Urinary bladder (tissue), 4 donors: ENCODE measurements at places on chromosomes 3 and 15. TPM values are rescaled to one million over a fixed set of nuclear protein-coding genes. Genes with fewer than 3 reads are reported as not detected.

The OR5K2 gene
- not detected for total RNA-seq

The GHSR gene
- not detected for total RNA-seq

The ACSBG1 gene
- 1.1 TPM for total RNA-seq

The NOX5 gene
- 0.16 TPM for total RNA-seq

The SMAD6 gene
- 31.1 TPM for total RNA-seq

The TRIM42 gene
- total RNA-seq, result not detected

The MEGF11 gene
- 0.11 TPM for total RNA-seq

GRCh38 chr3:38229036-38229435 lies 36.6 kb upstream of the SLC22A13 start:
- DNase-seq, result no peak

GRCh38 chr3:11415099-11415498 lies 142.9 kb downstream of the ATG7 start:
- DNase-seq, result no peak

GRCh38 chr15:33021806-33022389 lies 172.6 kb downstream of the FMN1 start:
- no peak for DNase-seq

DNA sequence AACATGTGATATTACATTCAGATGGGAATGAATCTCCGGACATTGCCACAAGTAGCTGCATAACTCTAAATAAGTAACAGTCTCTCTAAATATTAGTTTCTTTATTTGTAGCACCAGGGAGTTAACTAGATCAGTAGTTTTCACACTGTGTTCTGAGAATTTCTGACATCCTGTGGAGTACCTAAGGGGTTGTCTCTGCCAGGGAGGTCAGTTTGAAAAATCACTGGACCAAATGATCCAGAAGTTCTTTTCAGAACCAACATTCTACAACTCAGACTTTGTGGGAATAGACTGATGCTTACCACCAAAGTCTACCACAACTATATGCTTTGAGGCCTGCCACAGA lies 9.0 kb upstream of the ILDR1 start:
- no peak for DNase-seq

DNA sequence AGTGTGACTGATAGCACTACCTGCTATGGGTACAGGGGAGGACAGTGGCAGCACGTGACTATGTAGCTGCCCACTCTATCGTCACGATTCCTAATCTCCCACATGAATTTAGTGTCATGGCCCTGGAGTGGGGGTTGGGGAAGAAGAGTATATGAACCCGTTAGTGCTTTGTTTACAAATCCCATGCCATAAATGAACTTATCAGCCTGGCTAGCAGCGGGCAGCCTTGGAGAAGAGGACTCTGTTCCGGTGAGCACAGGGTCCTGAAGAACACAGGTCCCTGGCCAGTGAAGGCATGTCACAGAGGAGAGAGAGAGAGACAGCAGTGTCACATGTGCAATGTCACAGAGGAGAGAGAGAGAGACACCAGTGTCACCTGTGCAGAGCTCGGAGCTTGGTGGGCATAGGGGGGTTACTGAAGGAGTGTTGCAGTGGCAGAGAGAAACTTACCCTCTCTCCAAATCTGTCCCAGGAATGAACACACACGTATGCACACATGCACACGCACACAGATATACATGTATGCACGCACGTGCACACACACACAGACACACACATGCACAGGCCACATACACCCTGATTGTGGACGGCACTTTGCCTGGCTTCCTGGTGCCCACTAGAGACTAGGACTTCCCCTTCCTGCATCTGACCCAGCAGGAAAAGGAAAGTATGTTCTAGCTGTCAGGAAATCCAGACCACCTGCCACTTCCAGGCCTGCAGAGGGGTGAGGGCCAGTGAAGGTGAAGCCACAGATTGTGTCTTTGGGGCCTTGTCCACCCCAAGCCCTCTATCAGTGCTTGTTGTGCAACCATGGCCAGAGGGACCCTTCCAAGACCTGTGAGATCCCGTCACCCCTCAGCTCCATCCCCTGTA lies 26.3 kb downstream of the ITGA11 start:
- DNase-seq, result no peak

GRCh38 chr3:13115576-13115910 lies 42.3 kb upstream of the IQSEC1 start:
- no peak for DNase-seq

GRCh38 chr3:180417241-180417640 lies 184.7 kb upstream of the TTC14 start:
- no peak for DNase-seq

DNA sequence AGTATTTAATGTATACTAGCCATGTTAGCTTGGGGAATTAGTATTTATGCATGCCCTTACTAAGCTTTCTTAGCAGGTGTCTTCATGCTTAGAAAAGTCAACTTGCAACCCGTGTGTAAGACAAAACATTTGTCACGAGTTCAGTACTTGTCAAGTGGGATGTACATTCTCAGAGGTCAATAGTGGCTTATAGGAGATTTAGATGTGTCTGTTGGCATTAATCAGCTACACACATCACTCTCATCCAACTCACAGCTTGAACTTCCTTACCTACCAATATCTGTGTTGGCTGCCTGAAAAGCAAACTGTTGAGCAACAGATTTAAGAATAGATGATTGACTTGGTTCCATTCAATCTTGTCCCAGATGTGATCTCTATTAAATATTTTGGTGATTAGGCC lies 109.5 kb downstream of the ROBO2 start:
- DNase-seq, result no peak

DNA sequence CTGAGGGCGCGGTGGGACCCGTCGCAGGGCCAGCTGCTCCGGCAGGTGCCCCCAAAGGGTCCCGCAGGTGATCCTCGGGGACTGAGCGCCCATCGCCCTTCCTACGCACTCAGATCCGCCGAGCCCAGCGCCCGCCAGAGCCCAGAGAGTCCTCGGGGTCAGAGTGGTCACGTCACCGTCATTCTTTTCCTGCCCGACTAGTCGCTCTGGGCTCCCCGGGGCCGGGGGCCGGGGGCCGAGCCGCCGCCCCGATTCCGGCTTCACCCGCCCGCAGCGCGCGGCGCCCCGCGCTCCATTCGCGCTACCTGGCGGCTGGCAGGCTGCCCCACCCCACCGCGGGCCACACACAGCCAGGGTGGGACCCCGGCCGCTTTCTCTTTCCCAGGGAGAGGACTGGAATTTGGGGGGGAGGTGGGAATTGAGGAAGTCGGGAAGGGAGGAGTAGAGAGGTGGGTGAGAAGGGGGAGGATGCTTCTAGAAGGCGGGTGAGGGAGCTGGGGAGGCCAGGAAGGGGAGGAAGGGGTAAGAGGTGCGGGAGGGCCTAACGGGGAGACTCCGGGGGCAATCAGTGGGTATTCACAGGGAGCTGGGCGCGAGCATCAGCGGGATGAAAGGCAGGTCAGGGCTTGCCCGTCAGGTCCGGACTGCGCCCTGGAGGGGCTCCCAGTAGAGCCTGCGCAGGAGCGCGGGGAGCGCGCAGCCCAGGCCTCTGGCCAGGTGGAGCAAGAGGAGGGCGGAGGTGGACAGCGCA lies 36.1 kb upstream of the EPHB3 start:
- no peak for DNase-seq

DNA sequence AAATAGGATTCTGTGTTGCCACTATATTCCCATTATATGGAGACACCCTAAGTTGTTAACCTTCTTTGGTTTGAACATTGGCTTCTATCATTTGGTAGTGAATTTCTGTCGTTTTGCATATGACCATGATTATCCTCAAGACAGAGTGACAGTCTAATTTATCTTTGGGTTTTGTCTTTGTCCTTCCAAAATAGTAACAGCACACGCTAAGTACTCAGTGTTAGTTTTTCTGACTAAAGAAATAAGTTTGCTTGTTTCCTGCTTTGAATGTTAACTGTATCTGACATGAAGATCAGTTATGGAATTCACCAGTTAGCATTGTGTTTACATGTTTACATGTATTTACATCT lies 352.5 kb upstream of the GRM7 start:
- no peak for DNase-seq

- DNase-seq, result peak; percentile 50
Observed at GRCh38 chr15:64911311-64912186, at the start of gene ANKDD1A. ANKDD1A (plus strand) TSS chr15:64911902; CDS start chr15:64911931, 29 bp downstream.

- no peak for DNase-seq
Observed at GRCh38 chr15:64854526-64854925, 12.8 kb downstream of the PLEKHO2 start.
